NCI-H187 treated with DMSO at 0.1 percent for 48 hours (cell line): ENCODE measurements at places on chromosomes 1 and 21.

DNA sequence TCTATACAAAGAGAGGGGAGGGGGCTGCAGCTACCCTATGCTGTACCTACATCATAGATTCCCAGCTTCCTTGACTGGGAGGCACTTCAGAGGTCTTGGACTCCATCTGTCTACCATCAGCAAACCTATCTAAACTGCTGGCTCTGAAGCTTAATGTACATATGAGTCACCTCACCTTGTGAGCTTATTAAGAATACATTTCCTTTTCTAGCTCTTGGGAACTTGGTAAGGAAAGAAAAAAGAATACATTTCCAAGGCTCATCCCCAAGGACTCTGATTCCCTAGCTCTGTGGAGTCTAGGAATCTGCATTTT is 50.0 kb upstream of the PRELP start:
- no peak for DNase-seq

- DNase-seq = no peak
Observed at GRCh38 chr1:34858901-34859445, 576 bp downstream of the SMIM12 start.

GRCh38 chr1:6093611-6094010 is 47.9 kb downstream of the KCNAB2 start:
- no peak for DNase-seq

- DNase-seq = no peak
Observed at GRCh38 chr1:236156512-236157208, 14.3 kb downstream of the GPR137B start.

DNA sequence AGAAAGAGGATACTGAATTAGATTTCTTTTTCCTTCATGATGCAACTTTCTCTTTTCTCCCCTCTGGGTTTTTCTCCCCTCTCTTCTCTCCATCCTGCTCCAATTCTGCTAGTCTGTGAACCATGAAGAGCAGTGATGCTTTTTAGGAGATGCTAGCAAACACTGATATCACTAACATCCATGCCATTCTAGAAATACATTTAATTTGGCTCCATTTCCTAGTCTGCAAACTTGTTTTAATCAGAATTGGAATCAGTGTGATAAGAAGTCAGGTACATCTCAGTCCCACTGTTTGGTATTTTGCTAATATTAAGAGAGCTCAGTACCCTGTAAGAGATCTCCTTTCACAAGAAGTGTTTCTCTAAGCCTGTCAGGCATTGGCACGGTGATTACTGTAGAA is 437.1 kb downstream of the RWDD3 start:
- no peak for DNase-seq

- DNase-seq = no peak
Observed at GRCh38 chr1:87790756-87791155, 462.1 kb downstream of the LMO4 start.

DNA sequence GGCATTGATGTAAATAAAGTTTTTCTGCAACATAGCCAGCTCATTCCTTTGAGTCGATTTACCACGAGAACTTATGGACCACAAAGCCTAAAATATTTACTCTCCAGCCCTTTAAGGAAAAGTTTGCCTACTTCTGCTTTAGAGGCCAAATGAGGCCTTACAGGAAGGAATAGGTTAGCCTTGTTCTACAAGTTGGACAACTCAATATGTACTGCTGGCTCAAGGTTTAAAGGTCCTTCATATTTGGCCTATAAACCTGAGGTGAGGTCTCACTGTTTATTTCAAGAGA is 144.5 kb upstream of the DNAH14 start:
- no peak for DNase-seq

- no peak for DNase-seq
Observed at GRCh38 chr1:93904228-93904627, 5.0 kb downstream of the GCLM start.

DNA sequence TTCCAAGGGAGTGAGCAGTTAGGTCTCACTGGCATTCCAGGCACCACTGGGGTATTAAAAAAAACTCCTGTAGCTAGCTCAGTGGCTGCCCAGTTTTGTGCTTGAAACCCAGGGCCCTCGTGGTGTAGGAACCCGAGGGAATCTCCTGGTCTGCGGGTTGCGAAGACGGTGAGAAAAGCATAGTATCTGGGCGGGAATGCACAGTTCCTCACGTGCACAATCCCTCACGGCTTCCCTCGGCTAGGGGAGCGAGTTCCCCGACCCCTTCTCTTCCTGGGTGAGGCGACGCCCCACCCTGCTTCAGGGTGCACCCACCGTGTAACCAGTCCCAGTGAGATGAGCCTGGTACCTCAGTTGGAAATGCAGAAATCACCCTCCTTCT is 50.5 kb upstream of the PGBD5 start:
- no peak for DNase-seq

DNA sequence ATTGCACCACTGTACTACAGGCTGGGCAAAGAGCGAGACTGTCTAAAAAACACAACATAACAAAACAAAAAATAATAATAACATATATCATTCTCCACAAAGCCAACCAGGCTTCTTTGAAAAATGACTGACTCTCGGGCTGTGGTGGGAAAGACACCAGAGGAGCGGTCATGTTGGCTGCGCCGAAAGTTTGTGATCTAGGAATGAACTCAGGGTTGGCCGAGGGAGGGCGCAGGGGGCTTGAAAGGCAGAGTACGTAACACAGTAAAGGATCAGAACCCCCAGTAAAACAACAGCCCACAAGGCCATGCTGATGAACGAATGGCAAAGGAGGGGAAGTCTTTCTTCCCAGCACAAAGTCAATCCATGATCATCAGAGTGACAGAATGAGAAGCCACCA is 4.7 kb downstream of the SLC35E2B start:
- DNase-seq = no peak

DNA sequence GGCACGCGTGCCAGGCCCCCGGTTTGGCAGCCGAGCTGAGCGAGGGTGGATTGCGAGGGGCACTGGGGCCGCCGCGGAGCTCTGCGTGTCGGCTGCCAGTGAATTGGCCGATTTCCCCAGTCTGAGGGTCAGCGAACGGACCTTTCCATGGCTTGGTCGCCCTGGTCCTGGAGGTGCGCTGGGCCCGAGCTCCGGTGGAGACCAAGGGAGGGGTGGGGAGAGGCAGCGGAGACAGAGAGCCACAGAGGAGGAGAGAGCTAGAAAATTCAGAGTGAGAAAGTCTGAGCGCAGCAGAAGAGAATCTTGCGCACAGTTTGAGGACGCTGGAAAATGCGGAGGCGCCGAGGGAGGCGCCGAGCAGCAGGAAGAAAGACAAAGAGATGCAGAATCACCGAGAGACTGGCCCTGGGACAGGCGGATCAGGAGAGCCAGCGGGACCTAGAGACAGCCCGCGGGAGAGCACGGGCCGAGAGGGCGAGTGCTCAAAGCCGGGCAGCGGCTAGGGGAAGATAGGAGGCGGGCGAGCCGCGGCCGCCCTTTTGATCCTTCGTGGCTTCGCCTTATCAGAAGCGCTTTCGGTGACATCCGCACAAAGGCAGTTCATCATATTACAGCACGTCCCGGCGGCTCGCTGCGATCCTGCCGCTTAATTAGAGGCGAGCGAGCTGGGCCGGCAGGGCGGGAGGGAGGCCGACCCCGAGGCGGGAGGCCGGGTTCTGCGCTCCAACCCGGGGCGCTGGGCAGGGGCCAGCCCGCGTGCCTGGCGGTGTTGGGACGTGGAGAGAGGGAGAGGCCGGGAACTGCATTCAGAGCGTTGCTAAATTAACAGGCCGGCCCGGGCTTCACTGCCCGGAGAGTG is 12.7 kb downstream of the PAX7 start:
- DNase-seq = no peak

GRCh38 chr21:37244501-37245095 is 22.5 kb downstream of the VPS26C start:
- DNase-seq = no peak

DNA sequence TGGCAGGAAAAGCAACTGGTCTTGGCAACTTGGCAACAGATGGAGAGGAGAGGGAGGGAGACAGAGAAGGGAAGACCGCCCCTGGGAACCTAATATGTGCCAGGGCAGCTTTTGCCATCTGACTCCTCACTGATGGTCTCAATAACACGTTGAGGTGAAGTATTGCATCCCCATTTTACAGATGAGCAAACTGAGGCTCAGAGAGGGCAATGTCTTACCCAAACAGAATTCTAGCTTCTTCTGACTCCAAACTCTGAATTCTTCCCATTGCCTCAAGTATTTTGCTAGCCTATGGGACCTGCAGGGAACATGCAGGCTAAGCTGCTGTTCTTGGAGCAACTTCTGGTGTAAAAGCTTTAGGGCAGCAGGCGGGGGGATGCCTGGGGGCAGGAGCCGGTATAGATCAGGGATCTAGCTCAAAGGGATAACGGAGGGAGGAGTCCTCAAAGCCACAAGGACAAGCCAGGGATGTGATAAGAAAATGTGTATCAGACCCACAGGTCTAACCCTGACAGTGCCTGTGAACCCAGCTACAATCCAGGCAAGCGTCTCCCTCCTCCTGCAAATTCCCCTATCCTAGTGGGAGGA is 7.2 kb upstream of the GUCA2A start:
- DNase-seq = no peak

DNA sequence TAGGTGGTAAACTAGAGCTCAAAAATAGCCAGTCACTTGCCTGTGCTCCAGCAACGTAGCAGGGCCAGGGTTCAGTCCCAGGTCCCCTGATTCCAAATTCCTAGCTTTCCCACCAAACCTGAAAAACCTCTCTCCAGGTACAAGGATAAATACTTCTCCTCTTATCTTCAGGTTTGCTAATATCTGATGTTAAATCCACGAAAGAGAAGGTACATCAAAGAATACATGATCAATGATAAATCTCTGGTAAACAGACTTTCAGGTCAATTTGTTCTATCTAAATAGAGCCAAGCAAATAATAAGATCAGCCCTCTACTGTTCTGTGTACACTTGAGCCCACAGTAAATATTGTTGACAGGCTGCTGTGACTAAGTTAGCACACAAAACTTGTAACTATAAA is 52.1 kb upstream of the AKT3 start:
- no peak for DNase-seq

DNA sequence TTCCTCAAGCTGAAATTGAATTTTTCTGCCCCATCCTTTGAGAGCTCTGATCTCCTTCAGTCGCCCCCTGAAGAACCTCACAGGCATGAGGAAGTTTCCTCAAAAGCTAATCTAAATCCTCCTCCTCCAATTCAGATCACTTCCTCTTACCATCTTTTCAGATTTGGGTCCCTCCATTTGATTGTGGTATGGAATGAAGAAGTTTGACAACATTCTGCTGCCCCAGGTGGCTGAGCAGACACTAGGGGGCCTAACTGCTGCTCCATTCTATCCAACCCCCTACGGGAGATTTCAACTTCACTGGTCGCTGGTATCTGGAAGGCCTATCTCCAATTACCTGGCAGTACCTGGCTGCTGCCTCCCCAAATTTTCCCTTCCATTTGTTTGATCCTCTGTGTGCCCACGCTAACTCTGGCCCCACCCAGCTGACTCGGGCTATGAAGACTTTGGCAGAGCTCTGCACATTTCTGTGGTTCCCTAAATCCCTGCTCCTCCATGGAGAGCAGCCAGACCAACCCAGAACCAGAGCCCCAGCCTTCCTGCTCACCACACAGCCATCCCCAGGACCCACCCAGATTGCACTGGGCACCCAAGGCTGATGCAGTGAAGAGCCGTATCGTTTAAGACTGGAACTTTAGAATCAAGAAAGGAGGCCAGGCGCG is 7.8 kb downstream of the IRF6 start:
- DNase-seq = no peak

DNA sequence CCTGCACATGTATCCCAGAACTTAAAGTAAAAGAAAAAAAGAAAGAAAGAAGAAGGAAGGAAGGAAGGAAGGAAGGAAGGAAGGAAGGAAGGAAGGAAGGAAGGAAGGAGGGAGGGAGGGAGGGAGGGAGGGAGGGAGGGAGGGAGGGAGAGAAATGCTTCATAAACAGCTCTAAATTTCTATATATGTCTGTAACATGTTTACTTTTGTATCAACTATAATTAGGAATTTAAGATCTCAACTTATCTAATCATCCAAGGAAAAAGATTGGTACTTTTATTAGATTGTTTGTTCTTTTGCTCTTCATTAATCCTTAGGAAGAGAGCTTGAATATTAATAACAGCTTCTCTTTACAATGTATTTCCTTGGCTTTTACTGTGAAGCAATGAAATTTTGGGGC is 195.4 kb upstream of the PRMT6 start:
- no peak for DNase-seq

DNA sequence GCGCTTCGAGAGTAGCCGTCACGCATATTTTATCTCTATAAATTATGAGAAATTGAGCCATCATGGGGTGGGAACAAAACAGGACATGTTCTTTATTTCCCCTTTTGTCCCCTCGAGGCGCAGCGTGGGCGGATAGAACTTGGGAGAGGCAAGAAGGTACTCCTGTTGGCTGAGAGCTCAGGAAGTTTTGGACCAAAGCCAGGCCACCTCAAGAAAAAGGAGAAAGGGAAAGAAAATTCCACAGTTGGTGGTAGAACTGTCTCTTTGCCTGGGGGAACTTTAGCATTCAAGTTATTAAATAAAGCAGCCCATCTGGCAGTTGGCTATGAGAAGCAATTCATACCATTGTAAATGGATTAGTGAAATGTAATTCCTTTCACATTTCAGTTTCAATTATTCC is 76.4 kb upstream of the DSCAM start:
- no peak for DNase-seq

- DNase-seq = no peak
Observed at GRCh38 chr1:235056937-235057336, 71.7 kb downstream of the TOMM20 start.

- no peak for DNase-seq
Observed at GRCh38 chr1:51063121-51063520, 38.9 kb upstream of the C1orf185 start.

DNA sequence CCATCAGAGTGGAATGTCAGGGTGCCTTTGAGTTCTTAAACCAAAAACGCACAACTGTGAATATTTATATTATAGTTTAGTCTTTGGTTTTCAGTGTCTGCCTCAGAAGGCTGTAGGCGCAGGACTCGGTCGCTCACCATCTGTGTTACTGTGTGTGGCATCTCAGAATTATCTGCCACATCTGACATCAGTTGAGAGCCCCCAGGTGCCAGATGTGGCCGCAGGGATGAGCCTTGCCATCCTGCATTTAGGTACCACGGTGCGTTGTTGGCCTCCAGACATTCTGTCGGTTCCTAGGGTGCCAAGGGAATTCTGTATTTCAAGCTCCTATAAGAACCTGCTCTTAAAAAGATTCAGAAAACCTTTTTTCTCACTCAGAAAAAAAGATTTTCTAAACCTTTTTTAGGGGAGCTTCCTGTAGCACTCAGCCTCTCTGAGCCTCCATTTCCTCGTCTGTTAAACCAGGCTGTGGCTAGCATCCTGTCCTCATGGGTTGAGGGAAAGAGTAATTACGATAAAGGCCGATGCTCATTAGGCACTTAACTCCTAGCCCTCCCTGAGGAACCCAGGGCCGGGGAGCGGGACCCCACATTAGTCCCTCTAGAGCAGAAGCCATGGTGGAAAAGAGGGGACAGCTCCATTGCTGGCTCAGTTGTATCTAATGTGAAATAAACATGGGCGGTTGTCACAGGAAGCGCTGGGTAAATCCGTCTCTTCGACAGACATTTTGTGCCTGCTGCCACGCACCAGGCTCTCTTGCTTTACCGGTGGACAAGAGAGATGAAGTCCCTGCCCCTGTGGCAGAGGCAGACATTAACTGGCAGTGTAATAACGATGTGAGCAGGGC is 70.2 kb upstream of the MORC3 start:
- DNase-seq = no peak
